A549 (cell line): ENCODE measurements at places on chromosomes 7 and 10. TPM values are rescaled to one million over a fixed set of nuclear protein-coding genes. Genes with fewer than 3 reads are reported as not detected.

Gene VWA2
- polyA plus RNA-seq: not detected in 3 replicates

Gene ACTR3C
- 0.43 to 0.58 TPM (median 0.54 TPM) in 3 replicates for polyA plus RNA-seq

Gene CCM2
- 33.3 to 38.0 TPM (median 34.6 TPM) in 3 replicates for polyA plus RNA-seq

Gene NSUN6
- polyA plus RNA-seq: 6.3 to 6.5 TPM (median 6.5 TPM) in 3 replicates

Gene ASAH2
- polyA plus RNA-seq: 0.17 to 0.63 TPM (median 0.21 TPM) in 3 replicates

Gene SFTPA1
- not detected in 3 replicates for polyA plus RNA-seq

Gene PON1
- 0.93 to 1.8 TPM (median 1.1 TPM) in 3 replicates for polyA plus RNA-seq

Gene MCM10
- 22.4 to 25.4 TPM (median 24.3 TPM) in 3 replicates for polyA plus RNA-seq

Gene ARHGEF5
- polyA plus RNA-seq: 2.1 to 2.6 TPM (median 2.5 TPM) in 3 replicates

Gene CLDN4
- polyA plus RNA-seq: 1.3 to 1.5 TPM (median 1.5 TPM) in 3 replicates

Gene ADGRA1
- polyA plus RNA-seq: 0.03 TPM in 1 of 3 replicates, not detected in the others

Gene FKBP14
- 10.6 to 11.1 TPM (median 10.7 TPM) in 3 replicates for polyA plus RNA-seq

Gene CCDC172
- polyA plus RNA-seq: not detected in 3 replicates

Gene ELMO1
- polyA plus RNA-seq: 2.3 to 3.2 TPM (median 2.6 TPM) in 3 replicates

Gene OGA
- polyA plus RNA-seq: 40.3 to 50.7 TPM (median 46.5 TPM) in 3 replicates

Gene TMED4
- 53.9 to 55.9 TPM (median 55.1 TPM) in 3 replicates for polyA plus RNA-seq

Gene MYO1G
- polyA plus RNA-seq: 0.04 to 0.12 TPM (median 0.06 TPM) in 3 replicates

Gene OPN1SW
- not detected in 3 replicates for polyA plus RNA-seq

Gene EEPD1
- 22.1 to 25.9 TPM (median 24.3 TPM) in 3 replicates for polyA plus RNA-seq

Gene CFAP58
- 0.17 to 0.32 TPM (median 0.25 TPM) in 3 replicates for polyA plus RNA-seq

Gene HIBADH
- 43.4 to 49.6 TPM (median 49.5 TPM) in 3 replicates for polyA plus RNA-seq

Gene EPO
- polyA plus RNA-seq: not detected in 3 replicates

Gene NODAL
- not detected in 3 replicates for polyA plus RNA-seq

Gene MSMB
- polyA plus RNA-seq: not detected in 3 replicates

Gene PCGF5
- 26.3 to 29.2 TPM (median 28.5 TPM) in 3 replicates for polyA plus RNA-seq

Gene NPC1L1
- polyA plus RNA-seq: 0.01 to 0.04 TPM (median 0.03 TPM) in 3 replicates

Gene ZNF212
- polyA plus RNA-seq: 6.0 to 7.9 TPM (median 6.7 TPM) in 3 replicates

Gene TAS2R5
- polyA plus RNA-seq: 0.61 to 1.4 TPM (median 0.79 TPM) in 3 replicates

Gene RBM20
- 1.7 to 2.0 TPM (median 1.8 TPM) in 3 replicates for polyA plus RNA-seq

Gene SYNPO2L
- not detected in 3 replicates for polyA plus RNA-seq

Gene NPFFR1
- polyA plus RNA-seq: not detected in 3 replicates

Gene ADAM22
- 0.29 to 0.53 TPM (median 0.52 TPM) in 3 replicates for polyA plus RNA-seq
